Brain microvascular endothelial cell (primary cell): ENCODE measurements at places on chromosomes 7 and 10.

GRCh38 chr7:157711353-157711888 is 374.6 kb downstream of the DNAJB6 start:
- DNase-seq = no peak

DNA sequence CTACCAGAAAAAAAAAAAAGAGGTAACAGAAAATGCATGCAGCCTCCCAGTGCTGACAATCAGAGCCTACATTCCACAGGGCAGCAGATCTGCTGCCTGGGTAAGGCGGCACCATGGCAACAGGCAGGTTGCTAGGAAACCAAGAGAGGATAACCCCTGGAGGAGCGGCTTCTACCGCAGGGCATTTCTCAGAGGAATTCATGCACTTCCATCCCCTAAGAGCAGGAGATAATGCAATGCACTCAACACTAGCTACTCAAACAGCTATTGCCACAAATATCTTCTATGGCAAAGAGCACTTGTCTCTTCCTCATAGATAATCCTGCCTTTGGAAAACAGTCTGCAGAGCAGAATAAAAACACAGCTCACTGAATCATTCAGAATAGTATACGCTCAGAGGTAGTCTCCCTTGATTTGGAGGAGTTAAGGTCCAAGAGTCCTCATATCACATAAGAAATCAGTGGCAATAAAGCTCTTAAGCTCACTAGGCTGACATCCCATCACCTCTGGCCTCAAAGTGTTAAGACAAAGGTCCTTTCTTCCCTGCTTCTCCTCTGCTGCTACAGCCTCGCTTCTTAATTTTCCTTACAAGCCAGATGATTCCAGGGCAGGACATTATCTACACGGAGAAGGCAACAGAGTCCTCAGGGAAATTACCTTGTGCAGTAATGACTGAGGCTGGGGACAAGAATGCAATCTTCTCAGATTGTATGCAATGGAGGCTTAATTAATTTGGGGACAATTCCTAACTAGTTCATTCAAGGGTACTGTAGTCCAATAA is 10.7 kb downstream of the PSAP start:
- peak; percentile 97 for DNase-seq

DNA sequence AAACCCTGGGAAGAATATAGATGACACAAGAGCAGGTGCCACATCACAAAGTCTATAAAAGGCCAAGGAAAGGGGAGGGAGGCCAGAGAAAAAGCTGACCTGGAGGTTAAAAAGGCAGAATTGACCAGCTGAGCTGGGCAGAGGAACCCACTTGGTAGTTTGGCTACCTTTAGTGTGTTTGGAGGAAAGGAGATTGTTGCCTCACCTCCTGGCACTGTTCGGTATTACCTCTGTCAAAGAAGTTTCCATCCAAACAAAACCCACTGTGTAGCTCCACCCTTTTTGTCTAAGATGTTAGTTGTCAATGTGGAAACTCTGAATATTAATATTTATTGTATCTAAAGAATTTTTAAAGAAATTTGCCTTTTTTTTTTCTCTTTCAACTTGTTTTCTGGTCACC is 23.4 kb downstream of the ENTPD7 start:
- no peak for DNase-seq

GRCh38 chr10:3398825-3399646 is 226.5 kb upstream of the PITRM1 start:
- no peak for DNase-seq

DNA sequence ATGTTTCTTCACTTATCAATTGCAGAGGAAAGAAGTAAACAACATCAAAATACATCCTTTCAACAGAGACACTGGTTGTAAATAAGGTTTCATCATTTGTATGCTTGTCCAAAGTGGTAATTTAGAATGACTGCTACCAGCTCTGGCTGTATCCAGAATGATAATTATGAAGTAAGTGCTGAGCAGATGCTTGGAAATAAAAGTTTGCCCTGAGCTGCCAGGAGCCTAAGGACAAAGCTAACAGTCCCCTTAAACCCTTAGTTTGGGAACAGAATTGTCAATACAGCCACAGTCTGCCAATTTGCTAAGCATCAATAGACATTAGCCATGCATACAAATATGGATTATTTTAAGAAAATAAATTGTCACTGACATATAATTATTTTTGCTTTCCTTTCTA is 147.0 kb upstream of the SLC13A1 start:
- no peak for DNase-seq

- peak; percentile 70 for DNase-seq
These were observed 400.9 kb downstream of the KCNMA1 start for GRCh38 chr10:77236700-77237099.

DNA sequence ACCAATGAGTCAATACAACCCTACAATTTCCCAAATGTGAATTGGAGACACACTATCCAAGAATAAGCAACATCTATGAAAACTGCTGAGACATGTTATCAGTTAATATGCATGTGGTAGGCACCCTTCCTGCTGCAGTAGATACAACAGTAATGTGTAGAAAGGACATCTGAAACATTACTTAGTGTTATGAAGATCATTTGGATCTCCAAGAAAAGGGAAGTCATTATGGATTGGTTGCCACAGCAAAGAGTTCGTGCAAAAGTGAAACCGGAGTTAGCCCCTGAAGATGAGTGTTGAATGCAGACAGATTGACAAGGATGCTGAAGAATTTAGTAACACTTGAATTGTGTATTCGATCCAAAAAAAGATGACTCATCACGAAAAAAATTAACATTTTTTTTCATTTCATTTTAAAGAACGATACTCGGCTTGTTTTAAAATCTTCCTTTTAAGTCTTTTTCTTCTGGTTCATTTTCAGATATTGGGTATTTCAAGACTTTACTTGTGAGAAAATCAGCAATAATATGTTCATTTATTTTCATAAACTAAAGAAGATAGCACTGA is 322.4 kb upstream of the KLF6 start:
- DNase-seq = no peak

GRCh38 chr7:127782654-127783559 is 130.9 kb downstream of the SND1 start:
- DNase-seq = no peak

GRCh38 chr7:68619526-68619925 is 978.7 kb upstream of the AUTS2 start:
- DNase-seq = no peak

DNA sequence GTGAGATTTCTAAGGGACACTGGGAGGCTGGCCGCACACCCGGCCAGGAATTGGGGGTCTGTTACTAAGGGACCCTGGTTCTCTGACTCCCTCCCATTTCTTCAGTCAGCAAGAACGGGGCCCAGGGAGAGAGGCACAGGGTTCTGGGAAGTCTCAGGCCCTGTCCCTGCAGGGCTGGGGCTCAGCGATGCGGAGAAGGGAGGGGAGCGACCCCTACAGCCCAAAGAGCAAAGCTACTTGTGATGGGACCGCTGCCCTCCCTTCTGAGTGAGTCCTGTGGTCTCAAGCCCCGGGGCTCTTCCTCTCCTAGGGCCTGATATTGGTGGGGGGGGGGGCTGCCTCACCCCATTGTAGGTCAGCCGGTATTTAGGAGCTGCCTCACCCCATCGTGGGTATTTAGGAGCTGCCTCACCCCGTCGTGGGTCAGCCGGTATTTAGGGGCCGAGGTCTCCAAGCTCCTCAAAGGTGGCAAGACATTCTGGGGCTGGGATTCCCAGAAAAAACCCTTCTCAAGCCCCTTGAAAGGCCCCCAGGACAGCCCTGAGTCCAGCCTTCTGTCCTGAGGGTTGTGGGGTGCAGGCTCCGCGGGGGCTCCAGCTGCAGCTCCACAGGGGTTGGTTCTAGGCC is 16.9 kb upstream of the NKX6-2 start:
- no peak for DNase-seq

GRCh38 chr7:158683541-158683940 is 21.1 kb downstream of the NCAPG2 start:
- DNase-seq = no peak

DNA sequence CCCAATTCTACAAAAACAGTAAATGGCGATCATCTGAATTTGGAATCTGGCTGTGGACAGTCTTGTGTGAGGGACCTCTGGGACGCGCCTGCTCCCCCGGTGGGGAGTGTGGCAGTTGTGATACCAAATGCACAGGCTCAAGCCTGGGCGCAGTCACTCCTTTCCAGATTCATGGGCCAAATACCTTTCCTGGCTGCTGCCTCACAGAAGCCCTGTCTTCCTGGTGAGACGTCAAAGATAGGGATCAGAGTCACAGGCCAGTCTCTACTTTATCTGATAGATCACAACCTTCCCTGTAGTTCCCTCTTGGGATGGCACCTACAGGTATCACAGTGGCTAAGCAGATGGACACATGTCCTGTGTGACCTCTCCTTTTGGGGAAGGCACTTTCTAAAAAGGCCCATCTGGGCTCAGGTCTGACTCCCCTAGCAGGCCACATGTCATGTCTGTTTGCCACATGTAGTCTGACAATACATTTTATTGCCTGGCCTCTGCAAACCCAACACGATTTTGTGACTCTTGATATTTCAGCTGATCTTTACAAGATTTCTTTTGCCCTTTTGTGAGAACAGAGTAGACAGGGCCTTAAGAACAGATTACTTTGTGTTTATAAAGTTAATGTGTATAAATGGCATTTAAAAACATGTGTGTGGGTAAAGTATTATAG is 150.1 kb downstream of the SNX10 start:
- no peak for DNase-seq

GRCh38 chr7:30744075-30744417 is 7.9 kb upstream of the INMT start:
- no peak for DNase-seq

- DNase-seq = no peak
These were observed 45.2 kb downstream of the PARP12 start for GRCh38 chr7:140017543-140017942.

GRCh38 chr7:8387551-8388256 is 45.7 kb upstream of the NXPH1 start:
- no peak for DNase-seq

GRCh38 chr7:26237035-26237807 is 35.7 kb downstream of the CBX3 start:
- DNase-seq = no peak

DNA sequence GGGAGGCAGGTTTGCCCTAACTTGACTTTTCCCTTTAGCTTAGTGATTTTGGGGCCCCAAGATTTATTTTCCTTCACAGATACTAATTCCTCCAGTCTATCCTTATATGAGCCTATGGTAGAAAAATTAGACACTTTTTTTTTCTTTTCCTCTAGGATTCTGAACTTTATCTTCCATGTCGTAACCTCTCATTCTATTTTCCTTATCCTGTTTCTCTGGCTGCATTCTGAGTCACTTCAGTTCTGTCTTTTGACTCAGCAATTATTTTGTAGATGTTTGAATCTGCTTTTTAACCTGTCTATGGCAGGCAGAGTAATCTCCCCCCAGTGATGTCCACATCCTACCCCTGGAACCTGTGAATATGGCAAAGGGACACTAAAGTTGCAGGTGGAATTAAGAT is 7.1 kb upstream of the NOD1 start:
- DNase-seq = no peak

GRCh38 chr7:23157679-23158078 is 24.2 kb upstream of the NUP42 start:
- no peak for DNase-seq

- DNase-seq = peak; percentile 12
These were observed 49.5 kb downstream of the NEURL1 start for GRCh38 chr10:103542764-103543616.

GRCh38 chr7:131020759-131021261 is 286.8 kb upstream of the KLF14 start:
- DNase-seq = no peak

DNA sequence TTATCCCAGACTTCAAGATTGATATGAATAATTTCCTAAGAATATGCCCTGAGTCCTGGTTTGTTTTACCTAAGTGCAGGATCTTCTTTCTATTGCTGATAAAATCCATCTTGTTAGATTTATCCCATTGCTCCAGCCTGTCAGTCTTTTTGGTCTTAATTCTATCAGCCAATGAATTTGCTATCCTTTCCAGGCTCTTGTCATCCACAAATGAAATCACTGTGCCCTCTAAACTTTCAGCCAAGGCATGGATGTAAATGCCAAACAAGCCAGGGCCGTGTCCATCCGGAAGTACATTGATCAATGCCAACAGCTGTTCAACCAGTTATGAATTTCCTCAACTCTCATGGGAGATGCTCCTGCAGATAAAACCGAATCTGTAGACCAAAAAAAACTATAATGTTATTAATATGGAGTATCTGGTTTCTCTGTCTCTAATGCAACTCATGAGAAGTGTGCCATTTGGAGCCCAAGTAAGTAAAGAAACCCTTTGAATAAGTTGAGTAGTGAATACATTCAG is 40.0 kb downstream of the NPY start:
- DNase-seq = no peak

DNA sequence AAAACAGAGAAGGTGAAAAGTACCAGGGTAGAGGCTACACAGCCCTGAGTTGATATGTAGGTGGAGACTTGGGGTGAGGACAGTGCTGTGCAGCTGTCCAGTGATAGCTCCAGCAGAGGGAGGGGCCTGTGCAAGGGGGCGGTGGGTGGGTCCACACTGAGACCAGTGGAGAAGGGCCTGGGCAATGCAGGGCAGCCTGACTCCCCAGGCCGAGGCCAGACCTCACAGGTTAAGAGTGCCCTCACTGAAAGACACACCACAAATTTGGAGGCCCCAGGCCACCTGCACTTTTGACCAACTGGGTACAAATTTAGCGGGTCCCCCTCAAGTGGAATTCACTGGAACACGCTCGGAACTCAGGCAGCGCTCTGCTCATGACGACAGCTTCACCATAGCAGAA is 6.7 kb upstream of the RASGEF1A start:
- no peak for DNase-seq

DNA sequence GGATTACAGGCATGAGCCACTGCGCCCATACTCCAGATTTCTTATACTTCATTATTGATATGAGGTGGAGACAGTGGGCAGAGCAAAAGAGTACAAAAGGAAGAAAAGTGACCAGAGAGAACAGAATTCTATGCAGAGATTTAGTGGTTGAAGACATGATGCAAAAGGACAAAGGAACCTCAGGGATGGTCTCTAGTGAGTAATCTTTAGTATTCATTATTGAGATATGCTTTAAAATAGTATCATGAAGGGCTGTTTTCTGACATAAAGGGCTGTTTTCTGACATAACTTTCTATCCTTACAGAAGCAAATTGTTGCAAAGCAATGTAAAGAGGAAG is 81.2 kb upstream of the OIT3 start:
- no peak for DNase-seq

- no peak for DNase-seq
These were observed 636.5 kb downstream of the ZNF716 start for GRCh38 chr7:58086461-58086860.

DNA sequence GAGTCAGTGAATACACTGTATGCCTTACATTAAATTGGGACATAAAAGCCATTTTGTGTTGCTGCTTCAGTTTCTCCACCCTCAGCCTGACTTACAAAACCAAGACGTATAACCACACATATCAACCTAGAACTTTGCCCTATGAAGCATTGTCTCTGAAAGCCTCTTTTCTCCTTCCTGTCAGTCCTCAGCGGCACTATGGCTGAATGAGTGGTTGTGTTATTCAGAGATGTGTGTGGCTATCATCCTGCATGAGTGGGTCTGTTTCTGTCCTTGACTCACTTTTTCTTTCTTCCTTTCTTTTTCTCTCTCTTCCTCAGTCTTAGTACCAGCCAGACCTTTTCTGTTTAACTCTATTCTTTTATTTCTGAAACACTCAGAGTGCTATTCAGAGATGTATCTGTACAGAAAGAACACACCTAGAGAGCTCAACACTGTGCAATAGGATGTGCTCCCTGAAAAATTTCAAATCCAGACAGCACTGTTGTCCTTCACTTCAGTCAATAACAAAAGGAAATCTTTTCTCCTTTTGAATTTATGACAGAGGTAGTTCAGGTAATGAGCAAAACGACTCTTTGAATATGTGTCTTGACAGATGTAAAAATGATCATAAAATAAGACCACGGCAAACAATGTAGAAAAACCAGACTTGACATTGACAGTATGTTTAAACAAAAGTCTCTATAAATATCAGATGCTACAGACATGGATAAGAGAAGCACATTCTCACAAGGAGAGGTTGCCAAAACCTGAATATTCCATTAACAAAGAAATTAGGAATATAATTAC is 163.3 kb upstream of the FEZF1 start:
- DNase-seq = no peak
